Brain (organoid and tissue), 16 donors: ENCODE measurements at places on chromosomes 5 and 9. TPM values are rescaled to one million over a fixed set of nuclear protein-coding genes. Genes with fewer than 3 reads are reported as not detected.
A peak's percentile ranks its signal among the peaks of the same experiment; 100 is the strongest.

GRCh38 chr9:89661956-89662717 is 57.3 kb downstream of the GADD45G start:
- DNase-seq = peak; percentile 97

GZMA gene
- 0.66 TPM for polyA plus RNA-seq

- no peak for DNase-seq
These were observed 210.2 kb upstream of the GAS1 start for GRCh38 chr9:87157366-87158031.

- DNase-seq = peak; percentile 79
These were observed 363.7 kb downstream of the CSNK1G3 start for GRCh38 chr5:123875561-123876275.

INSL6 gene
- polyA plus RNA-seq = not detected

GRCh38 chr5:96930058-96930457 is 5.8 kb upstream of the LNPEP start:
- DNase-seq = no peak

FOXD4 gene
- polyA plus RNA-seq = not detected

DNA sequence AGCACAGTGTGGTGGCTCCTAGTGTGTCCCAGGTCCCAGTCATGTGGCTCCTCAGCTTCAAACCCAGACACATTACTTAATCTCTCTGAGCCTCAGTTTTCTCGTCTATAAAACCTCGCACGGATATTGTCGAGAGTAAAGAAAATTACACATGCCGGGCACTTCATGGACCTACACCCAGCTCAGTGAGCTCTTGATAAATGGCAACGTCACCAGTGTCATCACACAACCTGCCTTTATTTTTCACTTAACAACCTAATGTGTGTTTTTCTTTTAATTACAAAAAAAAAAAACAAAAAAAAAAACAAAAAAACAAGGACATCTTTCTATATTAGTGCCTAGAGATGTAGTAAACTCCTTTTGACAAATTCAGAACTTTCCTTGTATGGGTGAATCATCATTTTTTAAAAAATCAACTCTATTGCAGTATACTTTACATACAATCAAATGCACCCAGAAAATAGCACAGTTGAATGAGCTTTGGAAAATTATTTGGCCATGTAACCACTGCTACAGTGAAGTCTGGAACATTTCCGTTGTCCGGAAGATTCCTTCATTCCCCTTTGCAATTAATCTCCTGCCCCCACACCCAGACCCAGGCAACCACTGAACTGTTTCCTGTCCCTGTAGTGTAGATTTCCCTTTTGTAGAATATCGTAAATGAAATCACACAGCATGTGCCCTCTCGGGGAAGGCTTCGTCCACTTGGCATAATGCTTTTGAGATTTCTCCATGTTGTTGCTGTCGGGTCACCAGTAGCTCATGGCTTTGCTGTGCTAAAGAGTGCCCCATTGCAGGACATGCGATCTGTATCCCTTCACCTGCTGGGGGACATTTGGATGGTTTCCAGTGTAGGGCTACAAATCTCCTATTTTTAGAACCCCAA is 100.4 kb upstream of the LARP1 start:
- no peak for DNase-seq

- no peak for DNase-seq
These were observed 17.6 kb upstream of the NDFIP1 start for GRCh38 chr5:142091012-142091411.

ANKRD34B gene
- 0.20 TPM for polyA plus RNA-seq

GRCh38 chr5:15452781-15453180 is 47.2 kb upstream of the FBXL7 start:
- no peak for DNase-seq

DMRT2 gene
- polyA plus RNA-seq = 4.2 TPM

SPATA31D4 gene
- polyA plus RNA-seq = not detected

EIF4E1B gene
- polyA plus RNA-seq = 0.81 TPM

IL4 gene
- not detected for polyA plus RNA-seq

DNA sequence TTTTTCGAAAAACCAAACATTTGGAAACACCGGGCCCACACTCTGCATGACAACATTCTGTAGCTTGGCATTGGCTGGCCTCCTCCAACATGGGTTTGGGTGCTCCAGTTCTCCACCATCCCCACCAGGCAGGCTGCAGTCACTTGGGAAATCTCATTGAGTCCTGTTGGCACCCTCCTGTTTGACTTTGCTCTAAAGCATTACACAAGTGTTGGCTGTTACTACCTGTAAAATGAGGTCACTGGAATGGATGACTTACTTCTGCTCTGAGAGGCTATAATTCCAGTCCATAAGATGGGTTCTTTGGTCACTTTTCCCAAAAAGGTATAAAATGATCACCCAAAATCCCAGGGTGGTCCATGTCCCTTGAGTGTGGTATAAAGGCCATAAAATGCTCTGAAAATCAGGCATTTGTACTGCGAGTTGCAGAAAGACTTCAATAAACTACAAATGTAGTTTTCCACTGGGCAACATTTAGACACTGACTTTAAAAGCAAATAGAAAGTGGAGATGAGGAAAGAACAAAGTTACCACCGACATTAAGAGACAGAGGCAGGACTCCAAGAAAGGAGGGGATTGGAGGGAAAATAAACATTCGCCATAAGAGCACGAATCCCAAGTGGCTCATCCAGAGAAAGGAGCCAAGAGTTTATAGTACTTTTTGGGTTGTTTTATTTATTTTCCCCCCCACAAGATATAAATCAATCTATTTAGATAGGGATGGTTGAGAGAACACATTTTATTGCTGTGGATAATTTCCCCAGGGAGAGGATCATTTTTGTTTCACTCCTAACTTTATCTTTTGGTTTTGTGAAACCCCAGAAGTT is 295.1 kb downstream of the TLE1 start:
- DNase-seq = no peak

STPG3 gene
- not detected for polyA plus RNA-seq

DNA sequence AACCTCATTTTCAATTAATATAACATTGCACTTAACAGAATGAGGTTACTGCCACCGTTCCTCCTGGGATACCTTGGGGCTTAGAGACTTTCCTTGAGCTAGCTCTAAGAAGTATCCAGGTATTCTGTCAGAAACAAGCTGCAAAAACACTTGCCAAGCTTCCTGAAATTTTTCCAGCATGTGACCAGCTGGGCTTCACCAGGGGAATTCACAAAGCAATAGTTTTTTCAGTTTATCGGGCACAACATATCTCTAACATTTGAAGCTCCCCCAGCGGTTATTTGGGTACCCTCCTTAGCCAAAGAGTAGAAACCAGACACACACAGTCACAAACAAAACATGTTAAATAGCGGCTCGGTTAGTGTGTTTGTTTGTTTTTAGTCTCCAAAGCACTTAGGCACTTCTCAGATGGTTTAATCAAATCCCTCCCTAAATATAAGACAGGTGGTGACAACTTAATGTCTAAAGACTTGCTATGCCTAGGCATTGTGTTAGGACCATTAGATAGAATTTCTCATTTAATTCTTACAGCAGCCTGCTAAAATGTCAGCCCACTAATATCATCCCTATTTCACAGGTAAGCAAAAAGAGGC is 278.2 kb downstream of the GLIS3 start:
- no peak for DNase-seq

ZNF354C gene
- 1.8 TPM for polyA plus RNA-seq

GRCh38 chr5:120405286-120405864 is 58.7 kb upstream of the PRR16 start:
- DNase-seq = no peak

DNA sequence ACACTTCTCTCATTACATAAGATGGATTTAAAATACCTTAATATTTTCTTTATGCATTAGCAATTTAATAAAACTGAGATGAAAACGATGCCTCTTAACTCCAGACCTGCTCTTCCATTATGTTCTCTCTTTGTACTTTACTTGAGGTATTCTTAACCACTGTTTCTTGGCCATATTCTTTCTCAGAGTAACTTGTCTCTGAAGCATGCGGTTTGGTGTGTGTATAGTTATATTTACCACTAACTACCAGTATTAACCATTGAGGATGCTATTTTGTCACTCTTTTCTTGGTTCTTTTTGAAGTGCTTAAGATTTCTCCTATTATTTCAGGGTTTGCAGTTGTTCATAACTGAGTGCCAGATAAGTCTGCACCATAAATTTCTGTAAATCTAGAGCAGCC is 17.9 kb downstream of the TMEM167A start:
- DNase-seq = no peak

DNA sequence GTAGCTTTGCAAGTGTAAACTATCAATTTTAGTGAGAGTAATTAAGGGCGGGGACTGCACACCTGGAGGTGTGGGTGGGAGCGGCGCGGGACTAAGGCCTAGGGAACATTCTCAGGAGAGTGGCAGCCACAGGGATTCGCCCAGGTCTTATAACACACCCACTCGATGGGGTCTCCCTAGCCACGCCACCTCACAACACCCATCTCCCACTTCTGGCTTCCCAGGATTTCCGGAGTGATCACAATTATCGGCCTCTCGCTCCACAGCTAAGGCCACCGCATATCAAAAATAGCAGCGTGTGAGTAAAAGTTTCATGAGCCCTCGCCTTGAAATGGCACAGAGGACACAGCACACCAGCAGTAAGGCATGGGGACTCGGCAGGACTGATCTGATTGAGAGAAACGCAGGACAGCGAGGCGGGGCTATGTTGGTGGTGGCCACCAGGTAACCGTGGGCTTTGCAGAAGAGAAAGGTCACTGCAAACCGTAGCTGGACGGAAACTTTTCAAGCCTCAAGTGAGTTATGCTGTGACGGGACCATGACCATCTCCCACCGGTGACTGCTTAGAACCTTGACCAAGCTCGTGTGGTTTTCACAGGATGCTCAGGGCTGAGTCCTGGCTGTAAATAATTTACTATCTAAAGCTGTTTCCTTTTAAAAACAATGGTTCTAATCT is 1.1 kb upstream of the LPAR1 start:
- no peak for DNase-seq

NADK2 gene
- 8.2 TPM for polyA plus RNA-seq

AQP7 gene
- 0.66 TPM for polyA plus RNA-seq

- DNase-seq = no peak
These were observed 333.8 kb upstream of the CTNND2 start for GRCh38 chr5:12237837-12238575.

GRCh38 chr9:136361047-136361753 is 2.3 kb downstream of the DNLZ start:
- no peak for DNase-seq

- DNase-seq = no peak
These were observed 31.7 kb downstream of the GSN start for GRCh38 chr9:121299467-121300282.

GRCh38 chr5:72093217-72093616 is 14.1 kb upstream of the MAP1B start:
- no peak for DNase-seq

- DNase-seq = no peak
These were observed 40.4 kb upstream of the ORM1 start for GRCh38 chr9:114282507-114282906.

REEP2 gene
- polyA plus RNA-seq = 111 TPM

TEK gene
- polyA plus RNA-seq = 3.3 TPM

DNA sequence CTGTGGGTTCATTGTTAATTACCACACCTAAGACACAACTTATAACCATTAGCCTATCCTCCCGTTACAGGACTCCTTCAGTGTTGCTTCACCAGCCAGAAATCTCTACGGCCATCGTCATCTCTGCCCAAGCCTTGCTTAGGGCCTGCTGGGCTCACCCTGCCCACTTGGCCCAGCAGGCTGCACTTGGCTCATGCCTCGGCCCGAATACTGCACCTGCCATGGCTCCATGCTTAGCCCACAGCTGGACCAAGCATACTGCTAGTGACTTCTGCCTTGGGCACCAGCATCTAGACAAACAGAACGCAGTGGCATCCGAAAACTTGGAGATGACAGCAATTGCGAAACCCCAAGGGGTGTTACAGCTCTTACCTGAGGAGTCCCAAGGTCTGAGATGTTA is 2336.0 kb upstream of the ACO1 start:
- DNase-seq = no peak

- DNase-seq = no peak
These were observed 585.0 kb downstream of the KIF4B start for GRCh38 chr5:155598552-155598951.

SAP30L gene
- 25.3 TPM for polyA plus RNA-seq

CATSPER3 gene
- 0.41 TPM for polyA plus RNA-seq

PRUNE2 gene
- polyA plus RNA-seq = 34.8 TPM

SHOC1 gene
- polyA plus RNA-seq = not detected

GRCh38 chr5:62312036-62312435 is 6.0 kb downstream of the KIF2A start:
- no peak for DNase-seq

GRCh38 chr9:73951147-73951546 is 546.0 kb upstream of the RORB start:
- no peak for DNase-seq

MARCOL gene
- not detected for polyA plus RNA-seq

TJP2 gene
- polyA plus RNA-seq = 71.8 TPM

- DNase-seq = no peak
These were observed 464.5 kb downstream of the CSNK1G3 start for GRCh38 chr5:123976379-123977033.

CCL21 gene
- not detected for polyA plus RNA-seq

DNA sequence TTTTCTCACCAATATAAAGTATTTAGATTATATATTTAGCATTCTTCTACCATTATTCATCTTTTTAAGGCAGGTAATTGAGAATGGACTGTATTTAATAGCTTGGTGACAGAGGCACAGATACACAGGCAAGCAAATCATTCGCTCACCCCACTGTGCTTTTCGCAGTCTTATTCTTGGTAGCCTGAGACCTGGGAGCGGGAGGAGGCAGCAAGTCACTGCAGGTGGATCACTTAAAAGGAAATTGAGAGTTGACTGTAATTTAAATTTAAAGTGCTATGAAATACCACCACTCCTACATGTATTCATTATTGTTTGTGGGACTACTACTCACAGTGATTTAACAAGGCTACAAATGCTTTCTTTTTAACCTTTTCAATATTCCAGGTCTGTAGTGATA is 9.7 kb downstream of the RICTOR start:
- DNase-seq = no peak

- peak; percentile 63 for DNase-seq
These were observed 198.1 kb downstream of the LURAP1L start for GRCh38 chr9:12972608-12973589.

GRCh38 chr5:69257577-69257976 is 22.9 kb downstream of the CDK7 start:
- DNase-seq = no peak
